M059J (cell line): ENCODE measurements at places on chromosomes 7 and 10. TPM values are rescaled to one million over a fixed set of nuclear protein-coding genes. Genes with fewer than 3 reads are reported as not detected.

Gene OR9A2
- not detected in 2 replicates for total RNA-seq

Gene UTF1
- not detected in 2 replicates for total RNA-seq

DNA sequence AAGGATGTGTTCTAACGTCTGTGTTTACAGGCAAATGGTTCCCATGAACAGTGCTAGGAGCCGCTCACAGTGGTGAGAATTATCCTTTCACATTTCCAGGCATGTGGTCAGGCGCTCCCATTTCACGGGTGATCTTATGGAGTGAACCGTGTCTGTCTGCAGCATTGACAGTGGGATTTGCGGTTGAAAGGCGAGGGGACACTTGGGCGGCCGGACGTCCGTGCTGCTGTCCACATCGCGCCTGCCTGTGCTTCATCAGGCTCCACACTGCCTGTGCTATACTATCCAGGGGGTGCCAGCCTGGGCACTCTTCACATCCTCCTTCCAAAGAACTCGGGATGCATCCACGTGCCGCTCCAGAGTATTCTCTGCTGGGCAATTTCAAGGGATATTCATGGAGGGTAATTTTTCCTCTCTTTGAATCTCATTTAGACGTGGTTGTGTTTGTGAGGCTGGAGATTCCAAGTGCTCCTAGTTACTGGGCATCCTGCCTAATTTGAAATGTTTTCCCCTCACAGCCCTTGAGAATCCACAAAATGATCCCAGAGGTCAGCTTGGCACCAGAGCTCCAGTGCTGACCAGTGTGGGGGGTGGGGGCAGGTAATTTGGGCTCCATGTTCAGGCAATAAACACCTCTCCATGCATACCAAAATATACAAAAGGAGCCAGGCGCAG lies 61.9 kb upstream of the EBF3 start:
- DNase-seq: peak; percentile 70

Gene CDK14
- total RNA-seq: 3.9 and 6.5 TPM in 2 replicates

Gene SAMD9L
- total RNA-seq: 103 and 105 TPM in 2 replicates

DNA sequence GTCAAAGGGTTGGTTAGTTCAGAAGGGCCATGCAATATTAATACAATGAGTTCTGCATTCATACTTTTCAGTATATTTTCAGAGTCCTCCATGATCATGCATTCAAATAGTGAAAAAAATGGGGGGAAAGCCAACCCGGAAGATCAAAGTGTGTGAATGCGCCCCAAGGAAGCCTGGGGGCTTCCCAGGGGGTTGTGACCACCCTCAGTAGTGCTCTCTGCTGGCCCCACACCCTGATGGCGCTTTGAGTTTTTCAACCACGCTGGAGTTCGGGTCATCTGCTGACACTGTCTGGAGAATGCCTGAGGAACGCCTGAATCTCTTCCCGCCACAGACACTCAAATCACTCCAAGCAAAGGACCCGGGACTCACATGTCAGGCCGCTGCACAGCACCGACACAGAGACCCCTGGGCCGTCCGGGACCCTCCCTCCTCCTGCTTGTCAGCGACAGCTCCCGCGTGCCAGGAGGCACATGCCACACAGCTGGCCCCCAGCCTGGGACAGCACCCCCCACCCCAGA lies 1.0 kb downstream of the TNS3 start:
- peak; percentile 62 for DNase-seq

Gene CDHR1
- total RNA-seq: not detected in 2 replicates

DNA sequence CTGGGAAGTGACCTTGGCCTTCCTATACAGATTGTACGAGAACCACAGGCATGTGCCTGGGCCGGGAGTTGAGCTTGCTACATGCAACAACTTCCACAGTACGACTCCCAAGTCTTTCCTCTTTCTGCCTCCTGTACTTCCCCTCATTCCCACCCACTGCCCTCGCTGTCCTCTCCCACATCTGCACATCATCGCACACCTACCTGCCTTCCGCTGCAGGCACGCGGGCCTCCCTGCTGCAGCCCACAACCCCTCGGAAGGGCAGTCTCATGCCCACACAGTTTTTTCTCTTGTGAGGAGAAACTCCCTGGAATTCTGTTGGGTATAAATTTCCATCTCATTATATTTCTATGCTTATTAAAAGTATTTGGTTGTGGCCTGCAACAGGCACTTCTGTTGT lies 117.2 kb downstream of the ACTR3B start:
- no peak for DNase-seq

DNA sequence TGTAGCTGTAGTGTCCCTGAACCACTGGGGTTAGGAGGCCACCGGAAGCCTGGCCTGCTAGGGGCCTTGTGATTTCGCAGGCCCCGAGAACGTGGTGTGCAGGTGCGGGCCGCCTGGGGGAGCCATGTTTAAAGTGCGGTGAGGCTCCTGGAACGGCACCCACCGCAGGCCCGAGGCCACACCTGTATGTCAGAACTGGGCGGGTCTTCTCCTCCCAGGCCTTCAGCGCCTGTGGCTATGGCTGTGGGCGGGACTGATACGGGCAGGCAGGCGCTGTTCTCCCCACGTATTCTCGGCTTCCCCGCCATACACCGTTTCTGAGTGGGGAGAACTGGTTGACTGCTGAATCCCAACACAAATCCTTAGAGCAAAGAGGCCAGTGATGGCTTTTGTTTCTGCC lies 74.8 kb downstream of the DNAJB6 start:
- no peak for DNase-seq
